ENCODE measurements at places on chromosomes 6 and 20. TPM values are rescaled to one million over a fixed set of nuclear protein-coding genes. Genes with fewer than 3 reads are reported as not detected.

FAM83C gene
- not detected for total RNA-seq

SEL1L2 gene
- total RNA-seq, result not detected

TDP2 gene
- 18.0 TPM for total RNA-seq

NR2E1 gene
- total RNA-seq, result not detected

ESR1 gene
- 0.19 TPM for total RNA-seq

B3GAT2 gene
- not detected for total RNA-seq

BLOC1S5 gene
- 7.5 TPM for total RNA-seq

TXLNB gene
- total RNA-seq, result 0.04 TPM

KLC4 gene
- total RNA-seq, result 17.1 TPM

MATN4 gene
- 6.4 TPM for total RNA-seq

GRM1 gene
- 0.09 TPM for total RNA-seq

HLA-DOA gene
- 16.5 TPM for total RNA-seq

CST5 gene
- total RNA-seq, result 0.23 TPM

SLC35D3 gene
- 0.14 TPM for total RNA-seq

SLC52A3 gene
- 1.1 TPM for total RNA-seq

SRXN1 gene
- 6.1 TPM for total RNA-seq

TREM2 gene
- total RNA-seq, result 2.1 TPM

CALHM6 gene
- 1.9 TPM for total RNA-seq

MTO1 gene
- 8.9 TPM for total RNA-seq

TP53INP2 gene
- 4.8 TPM for total RNA-seq

PLTP gene
- total RNA-seq, result 122 TPM

ACSS1 gene
- total RNA-seq, result 42.1 TPM

FAM210B gene
- 23.3 TPM for total RNA-seq

CCN6 gene
- not detected for total RNA-seq

RIPOR2 gene
- total RNA-seq, result 0.51 TPM

ZNF391 gene
- 3.7 TPM for total RNA-seq

FNDC1 gene
- 0.56 TPM for total RNA-seq

C6orf132 gene
- 18.0 TPM for total RNA-seq

CLPSL1 gene
- total RNA-seq, result 6.0 TPM
